ENCODE measurements at places on chromosomes 13 and 19. TPM values are rescaled to one million over a fixed set of nuclear protein-coding genes. Genes with fewer than 3 reads are reported as not detected.
A peak's percentile ranks its signal among the peaks of the same experiment; 100 is the strongest.

DNA sequence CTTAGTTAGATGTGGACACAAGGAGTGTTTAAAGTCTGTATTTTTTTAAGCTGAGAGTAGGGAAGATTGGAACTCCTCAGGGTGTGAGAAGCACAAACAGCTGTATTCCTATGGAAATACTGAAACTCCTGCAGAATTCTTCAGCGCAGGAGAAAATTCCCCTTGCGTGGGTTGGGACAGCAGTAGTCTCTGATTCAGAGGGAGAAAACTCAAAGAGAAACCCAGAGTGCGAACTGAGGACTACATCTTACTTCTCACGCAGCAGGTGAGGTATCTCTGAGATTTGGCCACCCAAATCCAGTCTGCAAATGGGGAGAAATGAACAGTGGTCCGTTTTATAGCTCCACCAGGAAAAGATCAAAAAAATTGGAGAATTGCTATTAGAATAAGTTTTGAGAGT, 60.9 kb downstream of the FRY start:
- no peaks in the 10 kb centered on the region for H3K36me3 ChIP-seq
- H3K4me3 ChIP-seq, result no peak overlapping the region
- no peaks in the 10 kb centered on the region for H3K4me1 ChIP-seq
- no peak overlapping the region for H3K27ac ChIP-seq
- DNase-seq, result no peak

GRCh38 chr13:99261059-99261458, 2.9 kb upstream of the GPR18 start:
- no peaks in the 10 kb centered on the region for H3K27me3 ChIP-seq
- H3K4me1 ChIP-seq, result peaks cover 56% of the 10 kb centered on the region

The TNNI3 gene
- not detected for total RNA-seq

The FGF22 gene
- 0.72 TPM for total RNA-seq

DNA sequence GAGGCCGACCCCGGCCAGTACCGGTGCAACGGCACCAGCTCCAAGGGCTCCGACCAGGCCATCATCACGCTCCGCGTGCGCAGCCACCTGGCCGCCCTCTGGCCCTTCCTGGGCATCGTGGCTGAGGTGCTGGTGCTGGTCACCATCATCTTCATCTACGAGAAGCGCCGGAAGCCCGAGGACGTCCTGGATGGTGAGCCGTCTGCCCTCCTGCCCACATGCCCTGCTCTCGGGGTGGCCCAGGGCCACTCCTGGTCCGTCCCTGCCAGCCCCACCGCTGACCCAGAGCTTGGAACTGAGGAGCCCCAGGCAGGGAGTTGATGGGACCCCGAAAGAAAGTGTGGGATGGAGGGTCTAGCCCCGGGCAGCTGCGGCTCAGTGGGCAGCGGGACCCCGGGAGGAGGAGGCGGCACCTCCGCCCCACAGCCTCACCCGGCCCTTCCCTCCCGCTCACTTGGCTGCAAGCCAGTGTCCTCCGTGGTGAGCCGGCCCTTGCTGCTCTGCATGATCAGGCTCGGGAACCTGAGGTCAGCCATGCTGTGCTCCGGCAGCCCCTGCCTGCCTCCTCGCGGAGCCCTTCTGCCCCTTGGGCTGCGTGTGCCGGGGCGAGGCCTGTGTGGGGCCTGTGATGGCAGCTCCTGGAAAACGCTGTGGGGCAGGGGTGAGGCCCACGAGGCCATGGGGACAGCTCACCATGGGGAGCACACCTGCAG, 8.1 kb upstream of the HCN2 start:
- no peak for DNase-seq
- no peak overlapping the region for H3K4me3 ChIP-seq
- H3K4me1 ChIP-seq, result peaks cover 2% of the 10 kb centered on the region
- no peaks in the 10 kb centered on the region for H3K27me3 ChIP-seq

The MYBPC2 gene
- total RNA-seq, result not detected

DNA sequence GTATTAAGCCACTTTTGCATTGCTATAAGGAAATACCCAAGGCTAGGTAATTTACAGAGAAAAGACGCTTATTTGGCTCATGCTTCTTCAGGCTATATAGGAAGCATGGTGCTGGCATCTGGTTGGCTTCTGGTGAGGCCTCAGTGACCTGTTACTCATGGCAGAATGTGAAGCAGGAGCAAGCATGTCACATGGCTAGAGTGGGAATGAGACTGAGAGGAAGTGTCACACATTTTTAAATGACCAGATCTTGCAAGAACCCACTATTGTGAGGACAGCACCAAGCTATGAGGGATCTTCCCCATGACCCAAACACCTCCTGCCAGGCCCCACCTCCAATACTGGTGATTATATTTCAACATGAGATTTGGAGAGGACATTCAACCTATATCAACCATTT, 25.7 kb upstream of the IGFL4 start:
- DNase-seq, result no peak
- no peaks in the 10 kb centered on the region for H3K4me1 ChIP-seq
- no peak overlapping the region for H3K4me3 ChIP-seq
- H3K27me3 ChIP-seq, result peaks cover 58% of the 10 kb centered on the region
- H3K36me3 ChIP-seq, result no peaks in the 10 kb centered on the region

- peaks cover 19% of the 10 kb centered on the region for H3K36me3 ChIP-seq
- H3K27ac ChIP-seq, result no peak overlapping the region
- peaks cover 8% of the 10 kb centered on the region for H3K4me1 ChIP-seq
- no peak for DNase-seq
- no peaks in the 10 kb centered on the region for H3K27me3 ChIP-seq
Measured at GRCh38 chr19:16521715-16522289, 20.4 kb downstream of the CHERP start.

- no peak for DNase-seq
- no peaks in the 10 kb centered on the region for H3K27me3 ChIP-seq
- peaks cover 2% of the 10 kb centered on the region for H3K4me1 ChIP-seq
Measured at GRCh38 chr13:95050800-95051615, 250.2 kb downstream of the ABCC4 start.

DNA sequence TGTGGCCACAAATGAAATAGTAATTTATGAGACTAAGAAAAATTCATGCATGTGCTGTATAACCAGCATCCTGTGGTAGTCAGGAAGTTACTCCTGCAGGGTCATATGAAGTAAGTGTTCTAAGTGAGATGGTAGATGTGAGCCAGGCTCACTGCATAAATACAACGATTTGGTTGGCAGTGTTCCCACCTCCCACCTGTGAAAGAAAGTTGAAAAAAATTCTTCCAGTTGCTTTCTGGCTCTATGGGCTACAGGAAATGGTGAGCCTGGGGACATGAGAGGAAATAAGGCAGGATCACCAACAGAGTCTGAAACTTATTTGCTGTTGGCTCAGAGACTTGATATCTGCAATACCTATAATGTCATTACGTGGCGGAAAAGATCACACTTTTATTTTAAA, 301.7 kb upstream of the SPRY2 start:
- no peak overlapping the region for H3K27ac ChIP-seq
- H3K36me3 ChIP-seq, result no peaks in the 10 kb centered on the region
- no peak for DNase-seq
- no peaks in the 10 kb centered on the region for H3K4me1 ChIP-seq
- no peak overlapping the region for H3K4me3 ChIP-seq
- no peaks in the 10 kb centered on the region for H3K27me3 ChIP-seq

The AMER2 gene
- total RNA-seq, result not detected

- no peaks in the 10 kb centered on the region for H3K27me3 ChIP-seq
- no peak overlapping the region for H3K4me3 ChIP-seq
- H3K36me3 ChIP-seq, result peaks cover 2% of the 10 kb centered on the region
- no peak overlapping the region for H3K27ac ChIP-seq
Measured at GRCh38 chr19:44662691-44663385, 8.4 kb upstream of the CEACAM19 start.

GRCh38 chr13:29756506-29756905, 93.9 kb downstream of the UBL3 start:
- H3K36me3 ChIP-seq, result no peaks in the 10 kb centered on the region
- H3K27me3 ChIP-seq, result peaks cover 15% of the 10 kb centered on the region
- H3K4me1 ChIP-seq, result peaks cover 9% of the 10 kb centered on the region
- DNase-seq, result no peak
- no peak overlapping the region for H3K4me3 ChIP-seq

GRCh38 chr19:53002479-53002878, 11.2 kb upstream of the ERVV-1 start:
- DNase-seq, result no peak
- H3K36me3 ChIP-seq, result no peaks in the 10 kb centered on the region
- H3K27me3 ChIP-seq, result peaks cover 2% of the 10 kb centered on the region
- H3K4me1 ChIP-seq, result no peaks in the 10 kb centered on the region

- peak overlapping the region; percentile 75 for H3K27ac ChIP-seq
- peaks cover 71% of the 10 kb centered on the region for H3K36me3 ChIP-seq
- peaks cover 21% of the 10 kb centered on the region for H3K4me1 ChIP-seq
- no peaks in the 10 kb centered on the region for H3K27me3 ChIP-seq
Measured at GRCh38 chr13:48318377-48318811, 14.8 kb downstream of the RB1 start.

The ANKRD24 gene
- 1.7 TPM for total RNA-seq

The CARS2 gene
- 78.9 TPM for total RNA-seq

- peaks cover 31% of the 10 kb centered on the region for H3K27me3 ChIP-seq
- peaks cover 4% of the 10 kb centered on the region for H3K4me1 ChIP-seq
- no peaks in the 10 kb centered on the region for H3K36me3 ChIP-seq
Measured at GRCh38 chr13:96992633-96993032, 1.6 kb downstream of the OXGR1 start.

The MTMR6 gene
- total RNA-seq, result 17.5 TPM

DNA sequence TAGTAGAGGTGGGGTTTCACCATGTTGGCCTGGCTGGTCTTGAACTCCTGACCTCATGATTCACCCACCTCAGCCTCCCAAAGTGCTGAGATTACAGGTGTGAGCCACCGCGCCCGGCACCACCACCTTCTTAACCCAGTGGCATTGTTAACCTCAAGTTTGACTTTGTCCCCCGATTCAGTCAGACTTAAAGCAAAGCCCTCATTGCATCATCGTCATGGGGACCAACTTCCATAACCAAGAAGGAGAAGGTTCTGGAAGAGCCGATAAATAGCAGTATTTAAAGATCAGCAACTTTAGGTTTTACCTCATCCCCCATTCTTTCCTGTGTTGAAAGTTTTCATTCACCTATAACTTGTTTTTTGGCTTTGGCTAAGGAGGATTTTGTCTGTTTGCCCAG, 6.7 kb upstream of the INAFM1 start:
- no peak overlapping the region for H3K27ac ChIP-seq
- no peaks in the 10 kb centered on the region for H3K27me3 ChIP-seq
- no peak for DNase-seq
- no peak overlapping the region for H3K4me3 ChIP-seq
- H3K36me3 ChIP-seq, result peaks cover 12% of the 10 kb centered on the region

- peaks cover 18% of the 10 kb centered on the region for H3K36me3 ChIP-seq
- H3K4me3 ChIP-seq, result peak overlapping the region; percentile 14
- H3K27ac ChIP-seq, result peak overlapping the region; percentile 50
- H3K4me1 ChIP-seq, result peaks cover 32% of the 10 kb centered on the region
Measured at GRCh38 chr19:45041125-45041524, 2.3 kb downstream of the CLASRP start.

The STOML3 gene
- not detected for total RNA-seq

The BCAM gene
- not detected for total RNA-seq

GRCh38 chr13:70792121-70792520, 683.9 kb upstream of the KLHL1 start:
- no peaks in the 10 kb centered on the region for H3K27me3 ChIP-seq
- no peaks in the 10 kb centered on the region for H3K36me3 ChIP-seq
- no peak overlapping the region for H3K27ac ChIP-seq
- H3K4me3 ChIP-seq, result no peak overlapping the region

- DNase-seq, result no peak
- H3K4me1 ChIP-seq, result no peaks in the 10 kb centered on the region
- H3K27me3 ChIP-seq, result no peaks in the 10 kb centered on the region
- no peak overlapping the region for H3K27ac ChIP-seq
Measured at GRCh38 chr13:76292726-76293125, 593.5 kb downstream of the KCTD12 start.

DNA sequence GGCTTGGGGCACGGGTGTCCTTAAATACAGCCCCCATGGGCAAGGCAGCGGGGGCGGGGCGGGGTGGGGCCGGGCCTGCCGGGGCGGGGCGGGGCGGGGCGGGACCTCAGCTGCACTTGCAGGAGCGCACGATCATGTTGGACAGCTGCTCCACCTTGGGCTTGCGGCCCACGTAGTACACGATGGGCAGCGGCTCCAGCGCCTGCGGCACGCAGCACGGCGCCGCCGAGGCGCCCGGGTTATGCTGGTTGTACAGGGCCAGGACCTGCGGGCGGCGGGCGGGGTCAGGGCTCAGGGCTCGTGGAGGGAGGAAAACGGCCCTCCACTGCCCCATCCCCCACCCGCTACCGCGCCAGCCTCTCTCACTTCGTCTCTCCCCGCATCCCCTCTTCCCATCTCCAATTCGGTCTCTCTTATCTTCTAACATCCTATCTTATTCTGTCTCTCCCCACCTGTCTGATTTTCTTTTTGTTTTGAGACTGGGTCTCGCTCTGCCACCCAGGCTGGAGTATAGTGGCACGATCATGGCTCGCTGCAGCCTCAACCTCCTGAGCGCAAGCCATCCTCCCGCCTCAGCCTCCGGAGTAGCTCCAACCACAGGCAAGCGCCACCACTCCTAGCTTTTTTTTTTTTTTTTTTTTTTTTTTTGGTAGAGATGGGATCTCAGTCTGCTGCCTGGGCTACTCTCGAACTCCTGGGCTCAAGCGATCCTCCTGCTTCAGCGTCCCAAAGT, 21.1 kb downstream of the CCDC97 start:
- no peak for DNase-seq
- peak overlapping the region; percentile 15 for H3K4me3 ChIP-seq
- peaks cover 49% of the 10 kb centered on the region for H3K4me1 ChIP-seq
- peaks cover 33% of the 10 kb centered on the region for H3K36me3 ChIP-seq
- no peaks in the 10 kb centered on the region for H3K27me3 ChIP-seq
- H3K27ac ChIP-seq, result peak overlapping the region; percentile 35

GRCh38 chr19:19279853-19280252, 6.8 kb upstream of the TM6SF2 start:
- H3K36me3 ChIP-seq, result peaks cover 22% of the 10 kb centered on the region
- no peaks in the 10 kb centered on the region for H3K4me1 ChIP-seq
- H3K27me3 ChIP-seq, result no peaks in the 10 kb centered on the region
- no peak for DNase-seq

GRCh38 chr19:1370579-1371361, 12.9 kb upstream of the NDUFS7 start:
- no peaks in the 10 kb centered on the region for H3K36me3 ChIP-seq
- no peaks in the 10 kb centered on the region for H3K4me1 ChIP-seq
- H3K27me3 ChIP-seq, result no peaks in the 10 kb centered on the region
- no peak overlapping the region for H3K27ac ChIP-seq

The SYNE4 gene
- total RNA-seq, result 3.3 TPM

DNA sequence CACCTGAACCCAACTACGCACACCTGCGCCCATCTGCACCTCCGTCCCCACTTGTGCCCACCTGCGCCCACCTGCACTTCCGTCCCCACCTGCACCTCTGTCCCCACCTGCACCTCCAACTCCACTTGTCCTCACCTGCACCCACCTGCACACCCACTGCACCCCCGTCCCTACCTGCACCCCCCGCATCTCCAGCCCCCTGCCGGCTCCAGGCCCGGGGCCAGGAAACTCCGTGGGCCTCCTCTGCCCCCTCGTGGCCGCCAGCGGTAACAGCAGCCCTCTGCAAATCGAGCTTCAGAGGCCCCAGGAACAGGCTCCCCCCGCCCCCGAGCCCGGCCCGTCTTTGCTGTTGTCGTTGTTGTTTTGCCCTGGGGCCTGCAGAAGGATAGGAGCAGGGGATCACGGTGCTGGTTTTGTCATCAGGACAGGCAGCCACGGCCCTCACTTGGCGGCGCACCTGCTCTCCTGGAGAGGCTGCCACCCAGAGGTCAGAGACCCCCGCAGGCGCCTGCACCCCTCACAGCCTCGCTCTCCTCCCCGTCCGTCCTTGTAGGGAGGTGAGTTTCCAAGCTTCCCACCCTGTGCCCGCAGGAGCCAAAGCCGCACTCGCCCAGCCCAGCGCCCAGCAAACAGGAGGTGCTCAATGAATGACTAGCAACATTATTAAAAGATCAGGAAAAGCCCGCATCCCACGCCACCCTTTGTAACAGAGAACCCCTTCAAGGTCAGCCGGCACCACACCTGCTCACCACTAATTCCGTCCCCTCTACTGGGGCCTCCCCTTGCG, 65.4 kb downstream of the GNG7 start:
- no peak overlapping the region for H3K27ac ChIP-seq
- no peaks in the 10 kb centered on the region for H3K36me3 ChIP-seq
- peak overlapping the region; percentile 47 for H3K4me3 ChIP-seq
- peaks cover 19% of the 10 kb centered on the region for H3K27me3 ChIP-seq

Data from activated naive CD8-positive, alpha-beta T cell treated with anti-CD3 and anti-CD28 coated beads, Interleukin-2, amount 10 ng/mL, durations not matched to agents 7 days and 5 days (primary cell).